ENCODE measurements at places on chromosomes 12 and 14.

- DNase-seq = no peak
Observed at GRCh38 chr12:1670358-1671268, 20.3 kb upstream of the ADIPOR2 start.

DNA sequence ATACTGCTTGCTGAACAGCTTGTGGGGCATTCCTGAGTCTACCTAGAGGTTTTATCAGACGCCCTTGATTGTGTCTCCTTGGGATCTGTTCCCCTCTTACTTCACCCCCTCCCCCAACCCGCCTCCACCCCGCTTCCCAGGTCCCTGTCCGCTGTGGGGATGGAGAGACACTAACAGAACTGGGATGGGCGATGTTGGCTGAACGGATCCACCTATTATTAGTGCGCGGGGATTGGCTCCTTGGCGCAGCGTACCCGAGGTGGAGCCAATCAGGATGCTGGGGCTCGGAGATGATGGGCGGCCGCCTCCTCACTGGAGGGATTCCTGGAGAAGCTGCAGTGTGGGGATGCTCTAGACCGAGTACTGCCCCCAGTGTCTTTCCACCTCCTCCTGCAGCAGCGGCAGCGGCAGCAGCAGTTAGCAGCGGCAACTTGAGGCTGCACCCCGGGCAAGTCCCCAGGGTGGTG, at the start of gene SYT1:
Gene SYT1 (plus strand): TSS at position 372 of the 467 bp plus-strand sequence.
- no peak for DNase-seq

GRCh38 chr14:80078501-80078900, 132.8 kb downstream of the DIO2 start:
- no peak for DNase-seq

DNA sequence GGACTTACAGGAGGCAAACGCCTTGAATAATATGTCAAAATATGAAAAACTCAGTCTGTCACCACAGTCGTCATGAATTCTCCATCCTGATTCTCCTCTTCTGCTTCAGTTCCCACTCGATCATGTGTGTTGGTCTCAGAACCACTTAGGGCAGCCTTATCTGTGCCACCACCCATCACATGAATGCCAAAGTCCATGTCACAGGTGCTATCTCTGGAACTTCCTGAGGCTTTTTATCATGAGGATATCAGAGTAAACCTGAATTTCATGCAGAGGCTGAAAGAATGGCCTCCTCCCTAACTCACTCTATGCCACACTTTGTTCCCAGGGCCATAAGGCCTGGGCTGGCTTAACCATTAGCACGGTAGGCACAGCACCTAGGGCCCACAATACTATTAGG, 28.8 kb upstream of the MAP3K9 start:
- DNase-seq = no peak

DNA sequence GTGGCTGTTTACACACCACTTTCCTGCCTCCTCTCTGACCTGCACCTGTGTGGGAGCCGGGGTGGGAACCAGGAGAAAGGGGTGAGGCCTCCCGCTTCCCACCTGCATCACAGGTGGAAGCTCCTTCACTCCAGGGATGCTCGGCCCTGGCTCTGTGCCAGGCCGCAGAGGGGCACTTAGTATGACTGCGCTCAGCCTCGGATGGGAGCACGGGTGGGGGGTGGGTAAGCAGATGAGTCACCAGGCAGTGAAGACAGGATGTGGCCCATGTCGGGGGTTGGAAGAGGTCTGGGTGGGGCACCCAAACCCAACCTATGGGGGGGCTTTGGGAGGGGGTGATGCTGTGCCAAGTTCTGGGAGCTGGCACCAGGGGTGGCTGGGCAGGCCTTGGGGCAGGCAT, 7.4 kb upstream of the CYP46A1 start:
- no peak for DNase-seq

GRCh38 chr14:93146119-93146518, 30.4 kb upstream of the ITPK1 start:
- no peak for DNase-seq

DNA sequence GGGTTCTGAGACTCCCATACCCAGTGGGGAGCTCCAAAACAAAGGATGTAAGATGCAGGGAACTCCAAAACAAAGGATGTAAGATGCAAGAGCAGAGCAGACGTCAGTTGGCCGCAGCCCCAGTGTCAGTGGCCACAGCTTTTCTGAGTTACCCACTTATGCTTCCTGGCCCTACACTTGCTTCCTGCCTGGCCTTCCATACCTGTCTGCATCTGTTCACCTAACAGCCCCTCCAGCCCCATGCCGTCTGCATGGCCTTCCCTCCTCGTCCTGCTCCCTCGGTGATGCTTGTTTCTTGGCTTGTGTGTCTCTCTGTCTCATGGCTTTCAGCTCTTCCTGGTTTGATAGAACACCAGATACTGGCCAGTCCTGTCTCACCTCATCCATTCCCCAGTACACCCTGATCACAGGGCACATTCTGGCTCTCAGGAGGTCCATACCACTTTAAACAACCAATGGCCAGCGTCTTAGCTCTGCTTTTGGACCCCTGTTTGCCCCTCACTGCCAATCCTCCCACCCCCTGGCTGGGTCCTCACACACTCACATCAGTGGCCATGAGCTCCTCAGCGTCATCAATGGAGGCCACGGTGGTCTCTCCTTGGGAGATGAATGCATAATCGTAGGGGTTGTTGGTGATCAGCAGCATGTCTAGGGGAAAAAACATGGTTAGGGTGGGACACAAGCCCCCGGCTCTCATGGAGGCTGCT, 5.3 kb downstream of the MYH7 start:
- no peak for DNase-seq

DNA sequence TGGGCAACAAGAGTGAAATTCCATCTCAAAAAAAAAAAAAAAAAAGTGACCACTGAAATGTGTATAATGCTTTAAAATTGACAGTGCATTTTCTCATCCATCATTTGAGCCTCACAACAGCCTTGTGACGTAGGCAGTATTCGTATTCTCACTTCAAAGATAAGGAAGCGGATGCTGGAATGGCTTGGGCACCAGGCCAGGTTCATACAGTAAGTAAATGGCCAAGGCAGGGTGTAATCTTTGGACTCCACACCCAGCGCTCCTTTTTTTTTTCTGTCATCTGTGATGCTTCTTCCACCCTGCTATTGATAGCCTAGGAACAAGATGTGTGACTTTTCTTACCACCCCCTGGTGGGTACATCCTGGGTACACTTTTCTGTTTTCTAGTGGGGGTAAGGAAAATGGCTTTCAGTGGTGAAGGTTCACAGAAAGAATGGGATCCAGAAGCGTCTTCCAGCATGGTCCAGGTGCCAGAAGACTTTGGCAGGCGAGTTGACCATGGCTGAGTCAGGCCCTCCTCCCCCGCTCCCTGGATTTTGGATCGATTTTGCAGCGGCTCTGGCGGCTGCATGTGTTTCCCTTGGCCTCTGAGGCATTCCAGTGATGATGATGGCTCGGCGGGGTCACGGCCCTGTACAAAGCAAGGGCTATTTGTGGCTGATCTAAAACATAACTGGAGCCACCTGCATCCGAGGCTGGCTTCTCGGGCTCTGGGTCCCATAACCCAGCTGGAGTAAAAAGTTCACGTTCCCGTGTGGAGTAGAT, 110.6 kb downstream of the CACNA1C start:
- DNase-seq = no peak
